Effector memory CD4-positive, alpha-beta T cell (primary cell): ENCODE measurements at places on chromosomes 6 and 20.

DNA sequence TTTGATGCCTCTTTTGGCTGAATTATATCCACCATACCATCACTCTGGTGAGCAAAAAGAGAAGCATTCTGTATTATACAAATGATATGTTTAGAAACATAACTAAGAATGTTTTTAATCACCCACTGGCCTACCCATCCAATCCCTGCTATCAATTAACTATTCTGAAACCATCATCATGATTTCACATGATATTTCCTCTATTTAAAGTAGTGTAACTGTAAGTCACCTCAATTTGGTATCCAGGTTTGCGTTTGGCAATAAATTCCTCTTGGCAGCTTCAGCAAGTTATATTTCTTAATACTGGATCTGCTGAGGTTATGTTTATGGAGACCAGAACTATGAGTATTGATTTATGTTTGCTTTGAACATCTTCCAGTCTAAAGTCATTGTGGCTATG is 332.1 kb downstream of the UTRN start:
- DNase-seq = no peak

DNA sequence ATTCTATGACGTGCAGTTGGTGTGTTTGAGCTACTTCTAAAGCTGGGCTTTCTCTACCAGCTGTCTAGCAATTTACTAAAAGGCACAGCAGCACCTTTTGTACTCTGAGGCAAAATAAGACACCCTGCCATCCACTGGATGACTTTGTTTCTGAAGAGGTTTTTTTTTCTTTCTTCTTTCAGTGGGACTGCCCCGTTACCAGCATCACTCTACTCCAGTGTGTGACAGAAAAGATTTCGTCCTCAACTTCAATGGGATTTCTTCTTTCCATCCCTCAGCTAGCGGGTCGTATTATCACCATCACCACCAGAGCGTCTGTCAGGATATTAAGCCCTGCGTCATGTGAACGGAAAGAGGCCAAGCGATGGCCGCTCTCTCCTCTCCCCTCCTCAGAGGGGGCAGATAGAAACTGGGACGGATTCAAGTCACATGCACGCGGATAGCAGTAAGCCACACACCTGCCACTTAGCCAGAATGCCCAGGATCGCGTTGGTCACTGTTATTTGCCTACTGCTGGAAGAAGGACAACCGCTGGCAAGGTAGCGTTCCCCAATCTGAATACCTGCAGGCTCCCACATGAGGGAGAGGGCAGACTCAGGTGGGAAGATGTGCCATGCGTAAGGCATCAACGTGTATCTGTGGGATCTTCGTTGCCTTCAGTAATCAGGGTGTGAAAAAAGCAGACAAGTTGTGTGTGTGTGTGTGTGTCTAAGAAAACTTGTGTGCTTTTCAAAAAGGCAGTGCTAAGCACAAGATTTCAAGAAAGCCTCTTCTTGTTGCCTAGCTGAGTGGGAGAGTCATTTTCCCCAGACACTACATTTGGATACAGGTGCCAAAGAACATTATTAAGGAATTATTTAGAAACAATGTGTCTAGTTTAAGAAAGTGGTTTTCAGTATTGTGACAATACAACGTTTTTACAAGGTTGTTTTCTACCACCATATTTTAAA is 5.4 kb downstream of the FOXF2 start:
- no peak for DNase-seq

DNA sequence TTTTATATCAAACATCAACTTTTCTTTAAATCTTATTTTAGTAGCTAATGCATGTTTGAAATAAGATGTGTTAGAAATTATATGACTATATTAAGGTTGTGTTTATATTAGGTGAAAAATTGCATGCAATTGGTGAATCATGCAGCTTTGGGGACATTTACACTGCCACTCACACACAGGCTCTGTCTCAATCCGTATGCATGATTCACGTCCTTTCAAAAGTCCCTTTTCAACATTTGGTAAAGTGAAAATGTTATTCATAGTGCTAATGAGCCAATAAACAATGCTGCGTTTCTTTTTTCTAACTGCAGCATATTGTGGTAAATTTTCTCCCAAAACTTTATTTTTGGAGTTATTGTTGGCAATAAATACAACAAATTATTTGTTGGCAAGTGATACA is 198.0 kb downstream of the FUT9 start:
- DNase-seq = no peak

DNA sequence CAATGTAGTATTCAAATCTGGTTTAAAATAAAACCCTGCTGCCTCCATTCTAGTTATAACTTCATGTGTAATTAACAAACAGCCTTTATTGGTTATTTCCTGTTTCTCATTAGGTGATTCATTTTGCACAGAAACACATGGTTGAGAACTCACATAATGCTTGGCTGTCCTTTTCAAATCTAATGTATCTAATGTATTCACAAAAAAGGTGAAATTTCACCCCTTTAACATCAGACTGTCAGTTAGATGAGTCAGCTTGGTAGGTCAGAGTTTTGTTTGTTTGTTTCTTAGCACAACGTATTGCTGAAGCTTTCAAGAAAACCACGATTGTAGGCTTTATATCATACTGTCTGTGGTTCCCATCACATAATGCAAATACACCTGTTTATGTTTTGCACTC is 78.7 kb upstream of the TMEM30A start:
- DNase-seq = no peak

DNA sequence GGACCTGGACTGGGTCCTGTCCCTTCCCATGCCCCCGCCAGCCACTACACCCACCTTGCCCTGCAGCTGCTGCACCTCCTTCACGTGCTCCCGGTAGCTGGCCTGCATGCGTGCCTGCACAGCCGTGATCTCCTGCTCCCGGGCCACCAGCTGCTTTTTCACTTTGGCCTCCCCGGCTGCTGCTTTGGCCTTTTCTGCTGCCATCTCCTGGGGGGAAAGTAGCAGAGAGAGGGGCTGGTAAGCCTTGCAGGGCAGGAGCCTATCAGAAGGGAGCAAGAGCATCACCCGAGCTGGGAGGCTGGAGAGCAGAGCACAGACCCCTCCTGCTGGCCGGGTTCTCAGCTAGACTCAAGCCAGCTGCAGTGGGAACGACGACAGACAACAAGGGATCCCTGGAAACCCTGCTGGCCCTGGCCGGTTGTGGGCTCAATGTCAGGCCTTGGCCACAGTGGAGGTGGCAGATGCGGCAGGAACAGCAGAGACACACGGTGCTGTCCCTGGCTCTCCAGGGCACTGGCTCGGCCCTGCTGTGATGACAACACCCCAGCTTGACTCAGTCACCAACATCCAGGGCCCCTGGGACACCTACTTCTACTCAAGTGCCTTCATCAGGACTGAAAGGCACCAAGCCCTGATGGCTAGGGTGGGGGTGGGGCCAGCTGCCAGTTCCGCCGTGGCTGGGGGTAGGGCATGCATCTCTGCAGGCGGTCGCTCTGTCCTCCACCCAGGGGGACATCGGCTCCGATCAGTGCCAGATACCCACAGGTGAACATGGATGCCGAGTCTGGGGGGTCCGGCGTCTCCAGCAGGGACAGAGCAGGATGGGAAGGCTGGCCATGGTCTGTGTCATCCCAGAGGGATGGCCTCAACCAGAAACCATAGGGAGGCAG is 45.3 kb downstream of the RRBP1 start:
- DNase-seq = no peak

DNA sequence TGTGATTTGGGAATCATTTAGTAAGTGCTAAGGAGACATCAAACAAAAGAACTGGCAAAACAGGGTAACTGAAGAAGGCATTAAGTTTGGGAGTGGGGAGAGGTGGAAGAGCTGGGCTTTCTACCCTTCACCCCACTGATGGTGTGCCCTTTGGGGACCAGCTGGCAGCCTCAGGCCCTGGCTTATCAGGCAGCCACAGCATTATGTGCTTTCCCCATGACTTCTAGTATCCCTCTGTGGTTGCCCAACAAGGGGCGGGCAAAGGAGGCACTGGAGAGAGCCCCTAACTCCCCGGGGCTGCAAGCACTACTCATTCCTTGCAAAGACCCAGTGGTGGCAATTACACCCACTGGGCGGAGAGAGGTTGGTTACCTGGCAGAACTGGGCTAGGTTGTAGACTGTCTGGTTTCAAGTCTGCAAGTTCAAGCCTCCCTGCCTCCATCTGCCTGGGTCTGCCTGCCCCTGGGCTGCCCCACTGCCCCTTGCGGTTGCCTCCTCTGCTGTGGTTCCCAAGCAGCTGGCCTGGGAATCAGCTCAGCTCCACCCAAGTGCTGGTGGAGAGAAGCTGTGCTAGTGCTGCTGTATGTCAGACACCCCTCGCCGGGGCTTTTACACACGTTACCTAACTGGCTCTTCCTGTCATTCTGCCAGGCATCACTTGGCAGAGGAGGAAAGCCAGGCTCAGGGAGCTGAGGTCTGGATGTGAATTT is 29.9 kb downstream of the KCNK5 start:
- DNase-seq = no peak

- DNase-seq = no peak
These were observed 12.1 kb downstream of the CEP85L start for GRCh38 chr6:118639054-118639964.

DNA sequence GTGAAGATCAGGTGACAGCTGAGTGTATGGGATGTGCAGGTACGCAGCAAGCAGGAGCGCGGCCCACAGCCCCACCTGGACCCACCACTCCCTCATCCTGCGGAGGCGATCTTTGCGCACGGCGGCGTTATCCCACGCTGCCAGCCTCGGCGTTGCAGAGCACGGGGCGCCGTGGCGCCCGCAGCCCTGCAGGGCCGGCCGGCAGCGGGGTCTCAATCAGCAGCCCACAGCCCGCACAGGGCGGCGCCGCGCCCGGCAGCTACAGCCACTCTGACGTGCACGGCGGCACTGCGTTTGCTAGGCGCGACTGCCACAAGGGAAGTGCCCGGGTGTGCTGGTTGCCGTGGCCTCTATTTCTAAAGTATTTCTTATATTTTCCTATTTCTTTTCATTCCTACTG is 46.9 kb downstream of the LAMA2 start:
- no peak for DNase-seq

DNA sequence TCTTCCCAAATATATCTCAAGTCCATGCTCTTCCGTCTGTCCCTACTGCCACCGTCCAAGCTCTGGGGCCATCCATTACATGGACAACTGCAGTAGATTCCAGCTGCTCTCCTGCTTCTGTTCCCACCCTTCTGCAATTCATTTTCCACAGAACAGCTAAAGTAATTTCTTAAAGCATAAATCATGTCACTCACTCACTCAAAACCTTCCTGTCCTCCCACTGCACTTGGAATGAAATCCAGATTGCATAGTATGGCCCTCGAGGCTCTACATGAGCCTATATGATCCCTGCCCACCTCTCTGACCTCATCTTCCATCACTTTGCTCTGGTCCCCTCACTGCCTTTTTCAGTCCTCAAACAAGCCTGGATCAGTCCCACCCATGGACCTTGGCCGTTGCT is 10.9 kb downstream of the PHACTR2 start:
- no peak for DNase-seq

DNA sequence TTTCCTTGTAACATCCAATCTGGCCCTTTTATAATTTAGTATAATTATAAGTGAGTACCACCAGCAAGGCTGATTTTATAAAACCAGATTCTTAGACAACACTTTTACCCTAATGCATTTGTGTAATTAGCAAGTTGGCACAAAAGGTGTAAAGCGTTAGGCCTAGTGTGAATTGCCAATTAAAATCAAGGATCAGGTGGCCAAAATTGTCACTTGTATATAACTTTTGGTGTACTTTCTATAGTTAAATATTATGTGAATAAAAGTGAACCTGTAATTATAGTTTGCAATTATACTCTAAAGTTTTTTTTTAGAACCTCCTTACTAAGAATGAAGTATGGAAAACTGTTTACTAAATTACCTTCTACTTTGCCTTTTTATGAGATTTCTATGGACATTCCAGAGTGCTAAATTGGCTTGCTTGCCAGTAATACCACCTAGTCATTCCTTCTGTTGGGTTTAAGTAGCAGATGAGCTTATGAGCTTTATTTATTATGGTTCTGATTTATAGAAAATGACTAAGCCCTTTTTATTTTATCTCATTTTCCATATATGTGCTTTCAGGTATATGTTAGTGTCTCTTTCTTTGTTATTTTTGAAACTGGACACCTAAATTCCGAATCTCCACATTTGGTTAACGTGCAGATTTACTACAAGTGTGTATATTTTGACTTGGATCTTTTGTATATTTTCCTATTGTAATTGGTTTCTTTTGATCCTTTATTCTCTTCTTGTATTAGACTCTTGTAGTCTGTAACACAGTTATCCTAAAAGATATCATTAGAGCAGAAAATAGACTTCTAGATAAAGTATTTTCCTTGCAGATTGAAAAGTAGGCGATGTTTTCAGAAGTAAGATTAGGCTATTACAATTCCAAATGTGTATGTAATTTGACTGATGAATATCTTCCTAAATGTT is 3.9 kb downstream of the STXBP5 start:
- no peak for DNase-seq

DNA sequence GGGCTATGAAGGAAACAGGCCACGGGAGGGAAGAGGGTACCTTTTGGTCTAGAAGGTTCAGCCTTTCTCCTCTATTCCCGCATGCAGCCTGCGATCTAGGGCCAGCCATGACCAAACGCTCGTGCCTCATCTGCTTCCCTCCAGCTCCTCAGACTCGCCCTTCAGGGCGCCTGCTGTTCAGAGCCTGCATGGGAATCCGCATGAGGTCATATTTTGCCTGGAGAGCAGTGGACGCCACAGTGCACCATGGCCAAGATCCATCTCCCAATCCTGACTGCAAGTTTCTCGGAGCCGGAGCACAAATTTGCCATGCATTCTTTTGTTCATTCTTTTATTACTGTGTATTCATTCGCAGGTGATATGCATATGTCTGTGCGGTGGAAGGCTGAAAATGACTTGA is 608.1 kb downstream of the QKI start:
- no peak for DNase-seq

DNA sequence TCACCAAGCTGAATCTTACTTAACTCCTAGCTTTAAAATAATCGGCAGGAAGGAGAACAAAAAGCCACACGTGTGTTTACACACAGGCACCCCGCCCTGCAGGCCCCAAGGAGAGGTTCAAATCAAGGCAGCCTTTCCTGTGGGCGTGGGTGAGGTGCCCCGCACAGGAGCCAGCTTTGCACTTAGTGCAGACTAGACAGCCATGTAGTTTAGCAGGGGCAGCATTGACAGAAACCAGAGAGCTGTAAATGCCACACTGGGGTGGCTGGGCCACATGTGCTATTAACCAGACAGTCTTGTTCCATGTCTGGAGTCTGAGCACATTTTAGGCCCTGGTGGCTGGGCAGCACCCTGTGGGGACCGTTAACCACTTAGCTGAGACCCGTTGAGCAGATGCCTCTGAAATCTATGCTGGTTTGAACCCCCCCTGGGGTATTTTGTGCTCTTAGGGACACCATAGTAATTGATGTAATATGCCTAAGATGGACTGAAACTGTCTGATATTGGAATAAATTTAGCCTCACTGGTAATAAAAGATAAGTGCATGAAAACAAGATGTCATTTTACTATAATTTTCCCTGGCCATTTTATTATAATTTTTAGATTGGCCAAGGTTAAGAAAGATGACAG is 106.4 kb upstream of the KCNG1 start:
- DNase-seq = no peak

- DNase-seq = no peak
These were observed 81.1 kb downstream of the SASH1 start for GRCh38 chr6:148423601-148424270.

- DNase-seq = no peak
These were observed 52.4 kb downstream of the TPD52L1 start for GRCh38 chr6:125205931-125206330.
